ENCODE measurements at places on chromosomes 7 and 10. TPM values are rescaled to one million over a fixed set of nuclear protein-coding genes. Genes with fewer than 3 reads are reported as not detected.

The PIK3CG gene
- total RNA-seq = not detected

The NXPH1 gene
- total RNA-seq = not detected

The NEBL gene
- 0.05 TPM for total RNA-seq

- no peak for DNase-seq
These were observed 306.3 kb downstream of the FZD1 start for GRCh38 chr7:91570560-91570959.

DNA sequence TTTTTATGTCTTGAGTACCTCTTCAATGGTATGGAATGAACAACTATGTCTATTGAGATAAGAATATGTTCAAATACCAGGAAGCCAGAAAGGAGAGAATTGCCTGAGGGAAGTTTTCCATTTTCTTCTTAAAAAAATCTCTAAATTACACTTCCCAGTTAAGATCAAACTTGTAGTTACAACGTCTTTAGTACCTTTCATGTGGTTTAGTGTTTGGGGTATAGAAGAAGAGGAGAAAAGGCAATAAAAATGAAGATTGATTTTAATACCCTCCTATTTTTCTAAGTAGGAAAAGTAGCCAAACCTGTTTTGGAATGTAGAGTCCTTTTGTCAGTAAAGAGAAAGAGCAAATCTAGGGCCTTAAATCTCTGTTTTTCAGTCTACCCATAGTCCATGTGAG lies 470.0 kb upstream of the SEMA3A start:
- peak; percentile 15 for DNase-seq

- DNase-seq = no peak
These were observed 198.1 kb upstream of the GHITM start for GRCh38 chr10:83941189-83941588.
